ENCODE measurements at places on chromosomes 16 and 17.

DNA sequence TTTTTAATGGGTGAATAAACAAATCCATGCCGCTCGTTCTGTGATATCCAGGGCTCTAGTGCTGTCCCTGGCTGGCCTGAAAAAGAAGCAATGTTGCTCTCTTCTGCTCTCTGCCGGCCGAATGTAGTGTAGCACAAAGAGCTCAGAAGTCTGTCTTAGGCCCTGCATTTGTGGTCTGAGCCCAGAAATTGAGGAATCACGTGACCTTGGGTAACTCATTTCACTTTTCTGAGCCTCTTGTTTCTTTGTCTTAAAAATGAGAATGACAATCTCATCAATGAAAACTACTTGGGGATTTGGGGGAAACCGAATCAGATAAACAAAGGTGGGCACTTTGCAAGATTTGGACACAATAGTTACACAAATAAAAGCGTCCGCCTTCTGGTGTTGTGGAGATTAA, 381.6 kb upstream of the ASIC2 start:
- peak; percentile 59 for DNase-seq

DNA sequence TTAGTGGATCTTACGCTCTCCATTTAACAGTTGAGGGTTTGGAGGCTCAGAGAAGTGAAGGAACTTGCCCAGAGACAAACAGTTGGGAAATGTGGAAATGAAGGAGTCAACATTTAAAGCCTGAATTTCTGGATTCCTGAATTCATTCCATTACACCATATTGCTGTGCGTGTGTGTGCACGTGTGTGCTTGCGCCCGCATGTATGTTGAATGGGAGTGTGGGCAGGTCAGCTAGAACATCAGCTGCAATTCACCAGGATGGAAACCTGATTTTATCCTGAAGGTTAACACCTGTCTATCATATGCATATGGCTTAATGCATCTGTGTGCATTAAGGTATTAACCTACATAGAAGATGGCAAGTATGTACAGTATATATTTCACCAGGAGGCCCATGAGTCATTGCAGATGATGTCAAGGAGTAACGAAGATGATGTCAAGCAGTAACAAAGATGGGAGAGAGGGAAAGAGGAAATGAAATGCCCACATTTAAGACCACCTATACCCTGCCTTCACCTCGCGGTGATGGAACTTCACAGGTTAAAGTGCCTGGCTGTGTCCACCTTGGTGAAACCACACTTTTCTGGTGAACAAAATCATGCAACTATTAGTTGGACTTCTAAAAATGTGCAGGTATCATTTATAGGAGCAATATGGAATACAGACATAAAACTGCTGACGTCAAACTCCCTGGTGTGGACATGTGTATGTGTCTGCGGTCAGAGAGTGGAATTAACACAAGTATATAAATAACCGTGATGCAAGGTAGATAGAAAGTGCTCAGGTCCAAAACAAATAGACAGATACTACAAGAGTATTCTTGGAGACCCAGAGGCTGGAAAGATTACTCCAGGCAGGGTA, 832 bp upstream of the ADAP2 start:
- DNase-seq = no peak

- no peak for DNase-seq
Measured at GRCh38 chr17:48497103-48497502, 33.7 kb downstream of the HOXB1 start.

DNA sequence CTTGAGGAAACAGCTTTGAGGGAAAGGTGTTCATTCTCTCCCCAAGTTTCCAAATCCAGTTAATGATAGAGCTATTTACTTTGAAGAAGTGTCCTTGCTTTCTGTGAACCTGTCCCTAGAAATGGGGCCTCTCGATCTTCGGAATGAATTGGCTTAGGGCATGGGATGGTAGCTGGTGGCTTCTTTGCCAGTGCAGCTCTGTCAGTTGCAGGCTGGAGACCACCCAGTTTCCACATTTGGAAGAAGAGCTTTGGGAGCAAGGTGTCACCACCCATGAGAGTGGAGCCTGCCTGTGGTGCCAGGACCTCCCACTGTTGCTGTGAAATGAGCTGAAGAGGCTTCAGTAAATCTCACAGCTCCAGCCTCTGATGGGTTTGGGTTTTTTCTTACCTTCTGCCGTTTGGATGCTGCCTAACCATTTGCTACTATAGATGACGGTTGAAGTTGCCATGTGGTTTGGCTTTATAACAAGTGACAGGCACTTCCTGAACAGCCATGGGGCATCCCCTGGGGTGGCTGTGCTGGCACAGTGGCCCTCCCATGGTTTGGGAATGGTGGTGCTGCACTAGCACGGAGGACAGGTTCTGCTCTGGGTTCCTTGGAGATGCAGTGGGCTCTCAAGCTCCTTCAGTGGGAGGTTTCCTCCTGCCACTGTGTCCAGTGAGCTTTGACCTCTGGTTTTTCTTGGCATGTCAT, 19.5 kb upstream of the SLC5A10 start:
- DNase-seq = peak; percentile 26

DNA sequence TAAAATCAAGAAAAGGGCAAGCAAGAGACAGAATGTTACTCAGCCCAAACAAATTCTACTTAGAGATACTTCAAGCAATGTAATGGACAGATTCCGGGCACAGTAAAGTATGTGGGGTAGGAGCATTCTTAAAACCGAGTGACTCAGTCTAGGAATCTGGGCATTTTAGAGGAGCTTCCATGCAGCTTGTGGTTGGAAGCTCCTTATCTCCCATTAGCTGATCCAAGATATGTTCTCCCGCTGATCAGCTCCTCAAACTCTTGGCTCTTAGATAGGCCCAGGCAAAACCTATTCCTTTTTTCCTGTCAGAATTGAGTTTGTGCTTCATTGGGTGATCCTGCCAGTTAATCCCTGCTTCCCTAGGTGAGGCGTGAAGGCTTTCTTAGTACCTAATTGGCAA, 303.3 kb downstream of the CEP112 start:
- no peak for DNase-seq

Data from GM13976 (cell line).